ENCODE measurements at places on chromosomes 1 and 21. TPM values are rescaled to one million over a fixed set of nuclear protein-coding genes. Genes with fewer than 3 reads are reported as not detected.

GRCh38 chr1:167258858-167259257, 38.2 kb downstream of the POU2F1 start:
- no peak for DNase-seq

- DNase-seq = no peak
Observed at GRCh38 chr1:72064196-72065075, 217.9 kb downstream of the NEGR1 start.

The CELA2B gene
- 0.30 TPM for total RNA-seq

The ZNF281 gene
- total RNA-seq = 13.5 TPM

The FMOD gene
- 31.9 TPM for total RNA-seq

DNA sequence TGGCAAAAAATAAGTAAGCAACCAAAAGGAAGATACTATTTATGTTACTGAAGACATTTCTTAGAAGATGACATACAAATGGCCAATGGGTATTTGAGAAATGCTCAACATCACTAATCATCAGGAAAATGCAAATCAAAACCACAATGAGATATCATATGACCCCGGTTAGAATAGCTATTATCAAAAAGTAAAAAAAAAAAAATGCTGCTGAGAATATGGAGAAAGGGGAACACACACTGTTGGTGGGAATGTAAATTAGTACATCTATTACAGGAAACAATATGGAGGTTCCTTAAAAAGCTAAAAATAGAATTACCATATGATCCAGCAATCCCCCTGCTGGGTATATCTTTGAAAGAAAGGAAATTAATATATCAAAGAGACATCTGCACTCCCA, 34.3 kb upstream of the CREG1 start:
- no peak for DNase-seq

The MR1 gene
- 9.6 TPM for total RNA-seq

- DNase-seq = no peak
Observed at GRCh38 chr1:183164340-183164739, 21.7 kb upstream of the LAMC2 start.

DNA sequence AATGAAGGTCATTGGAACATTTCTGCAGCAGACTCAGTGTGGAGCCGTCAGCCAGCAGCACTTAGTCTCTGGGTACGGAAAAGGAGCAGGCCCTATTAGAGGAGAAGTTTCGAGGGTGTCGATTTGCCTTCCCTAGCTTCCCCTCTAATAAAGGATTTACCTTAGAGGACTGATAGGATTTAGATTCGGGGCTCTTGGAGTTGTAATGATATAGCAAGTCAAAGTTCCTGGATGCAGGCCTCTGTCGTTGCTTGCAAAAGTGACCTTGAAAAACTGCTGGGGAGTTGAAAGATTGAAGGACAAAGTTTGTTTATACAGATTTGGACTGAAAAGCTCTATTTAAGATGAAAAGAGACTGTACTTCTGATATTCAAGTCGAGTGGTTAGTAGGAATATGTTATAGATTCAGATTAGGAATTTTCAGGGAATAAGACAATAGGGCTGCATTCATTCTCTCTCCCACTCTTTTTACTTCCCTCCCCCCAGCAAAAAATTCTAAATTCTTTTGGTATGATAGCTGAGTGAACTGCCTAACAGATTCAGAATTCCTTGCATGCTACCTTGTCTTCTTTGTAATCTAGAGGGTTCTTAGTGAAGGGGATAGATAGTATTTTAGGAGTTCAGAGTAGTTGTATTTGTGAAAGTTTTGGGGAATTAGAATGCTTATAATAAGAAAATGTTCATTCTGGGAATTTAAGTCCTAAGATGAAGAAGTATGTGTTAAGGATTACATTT, 19.2 kb downstream of the NFYC start:
- no peak for DNase-seq

DNA sequence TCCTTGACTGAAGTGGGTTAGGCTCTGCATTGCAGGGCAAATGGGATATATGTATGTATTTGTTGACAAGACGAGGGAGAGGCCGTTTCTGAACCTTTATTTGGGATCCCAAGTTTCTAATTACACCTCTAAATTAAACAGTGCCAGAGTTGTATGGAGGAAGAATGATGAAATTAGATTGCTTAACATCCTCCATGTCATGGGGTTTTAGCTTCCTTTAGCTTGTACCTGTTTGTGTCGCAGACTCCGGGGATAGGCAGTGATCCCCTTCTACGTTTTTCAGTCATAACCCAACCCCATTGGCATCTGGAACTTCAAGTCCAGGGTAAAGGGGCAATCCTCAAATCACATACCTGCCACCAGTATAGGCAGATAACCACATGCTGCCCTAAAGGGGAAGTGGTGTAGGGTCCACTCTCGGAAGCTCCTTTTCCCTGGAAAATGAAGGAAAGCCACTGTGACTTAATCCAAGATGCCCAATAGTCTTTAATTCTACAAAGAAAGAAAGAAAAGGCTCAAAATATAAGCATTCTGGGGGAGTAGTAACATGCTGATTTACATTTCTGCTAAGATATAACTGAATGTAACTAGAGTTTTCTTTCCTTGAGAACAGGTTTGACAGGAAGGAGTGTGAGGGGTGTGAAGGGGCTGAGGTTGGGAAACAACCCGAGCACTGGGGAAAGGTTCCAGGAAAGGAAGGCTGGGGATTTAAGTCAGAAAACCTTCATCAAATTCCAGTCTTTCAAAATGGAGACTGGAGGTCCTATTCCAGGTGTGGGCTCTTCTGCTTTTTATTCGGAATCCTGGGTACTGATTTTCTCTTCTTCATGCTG, 77.6 kb downstream of the RGL1 start:
- DNase-seq = peak; percentile 44

The TMPRSS2 gene
- 0.69 TPM for total RNA-seq

The CYP4A11 gene
- not detected for total RNA-seq

The ADCY10 gene
- total RNA-seq = 0.20 TPM

GRCh38 chr1:66302184-66302742, 231.7 kb upstream of the SGIP1 start:
- DNase-seq = no peak

The GRIK3 gene
- 0.59 TPM for total RNA-seq

The HTR6 gene
- not detected for total RNA-seq

DNA sequence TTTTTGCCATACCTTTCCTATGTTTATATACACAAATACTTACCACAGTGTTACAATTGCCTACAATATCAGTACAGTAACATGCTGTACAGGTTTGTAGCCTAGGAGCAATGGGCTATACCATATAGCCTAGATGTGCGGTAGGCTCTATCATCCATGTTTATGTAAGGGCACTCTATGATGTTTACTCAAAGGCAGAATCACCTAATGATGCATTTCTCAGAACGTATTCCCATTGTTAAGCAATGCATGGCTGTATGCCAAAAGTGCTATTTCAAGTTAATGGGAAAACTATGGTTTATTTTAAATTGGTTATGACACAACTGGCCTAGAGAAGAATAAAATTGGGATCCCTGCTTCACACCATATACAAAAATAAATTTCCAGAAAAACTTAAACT, 36.9 kb upstream of the DISP1 start:
- no peak for DNase-seq

GRCh38 chr21:44962403-44962966, 22.7 kb downstream of the SLX9 start:
- no peak for DNase-seq

- no peak for DNase-seq
Observed at GRCh38 chr1:195941314-195941713, 666.9 kb downstream of the KCNT2 start.
